ENCODE measurements at places on chromosomes 1 and 21. TPM values are rescaled to one million over a fixed set of nuclear protein-coding genes. Genes with fewer than 3 reads are reported as not detected.
A peak's percentile ranks its signal among the peaks of the same experiment; 100 is the strongest.

DNA sequence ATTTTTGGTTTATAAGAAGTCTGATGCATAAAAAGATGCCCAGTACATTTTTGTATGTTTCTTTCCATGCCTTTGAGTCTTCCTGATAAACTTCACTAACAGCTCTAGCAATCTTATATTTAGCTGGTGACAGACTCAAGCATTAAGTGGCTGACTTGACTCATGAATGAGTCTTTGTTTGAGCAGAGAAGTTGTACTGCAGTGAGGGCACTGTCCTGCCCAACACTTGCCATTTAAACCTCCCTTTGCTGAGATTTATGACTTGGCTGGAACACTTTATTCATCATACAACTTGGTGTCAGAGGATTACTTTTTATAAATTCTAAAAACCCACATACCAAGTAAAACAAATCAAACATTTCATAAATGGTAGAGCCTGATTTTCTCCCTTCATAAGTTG lies 14.6 kb upstream of the CAMSAP2 start:
- DNase-seq: no peak

DNA sequence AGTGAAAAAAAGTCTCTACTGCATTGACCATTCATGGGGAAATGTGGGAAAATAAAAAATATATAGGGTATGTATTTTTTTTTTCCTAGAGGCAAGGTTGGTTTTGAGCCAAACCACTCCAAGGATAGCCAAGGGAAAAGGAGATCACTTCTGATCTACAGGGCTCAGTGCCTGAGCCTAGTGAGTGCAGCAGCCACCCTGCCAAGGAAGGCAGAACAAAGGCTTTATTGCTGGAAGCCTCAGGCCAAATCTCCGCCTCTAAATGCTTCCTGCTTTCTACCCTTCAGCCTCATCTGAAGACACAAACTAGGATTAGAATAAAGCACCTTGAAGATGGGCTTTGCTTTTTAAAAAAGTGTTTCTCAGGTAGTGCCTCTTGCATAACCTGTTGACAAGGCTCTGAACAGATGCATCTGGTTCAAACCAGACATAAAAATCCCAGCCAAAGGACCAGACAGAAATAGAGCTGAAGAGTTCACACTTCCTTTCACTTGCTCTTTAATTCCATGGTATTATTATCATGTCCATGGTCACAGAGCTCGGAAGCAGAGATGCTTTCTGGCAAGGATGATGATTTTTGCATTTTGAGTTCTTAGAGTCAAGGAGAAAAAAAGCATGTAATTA lies 10.5 kb downstream of the C1orf115 start:
- no peak for DNase-seq

DNA sequence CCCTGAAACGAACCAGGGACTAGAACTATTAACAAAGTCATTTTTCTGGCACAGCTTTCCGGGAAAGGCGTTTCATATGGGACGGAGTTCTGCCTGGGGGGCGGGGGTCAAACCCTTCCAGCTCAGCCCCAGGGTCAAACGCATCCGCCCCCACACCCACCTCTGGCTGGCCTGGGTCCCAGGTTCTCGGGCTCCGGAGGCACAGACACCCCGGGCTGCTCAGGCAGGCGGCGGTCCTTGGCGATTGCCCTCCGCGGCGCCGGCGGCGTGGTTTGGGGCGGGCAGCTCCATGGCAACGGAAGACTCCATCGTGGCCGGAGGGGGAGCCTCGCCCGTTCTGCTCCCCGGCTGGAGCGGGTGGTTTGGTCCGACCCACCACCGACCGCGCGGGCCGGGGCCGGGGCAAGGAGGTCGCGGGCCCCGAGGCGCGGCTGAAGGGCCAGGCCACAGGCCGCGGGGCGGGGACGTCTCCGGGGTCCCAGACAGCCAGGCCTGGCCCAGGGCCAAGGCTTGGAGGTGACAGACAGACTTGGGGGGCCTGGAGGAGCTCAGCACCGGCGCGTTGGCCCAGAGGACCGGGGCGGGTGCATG lies at the start of gene CFAP74:
Gene CFAP74 (minus strand): TSS at position 246 of the 591 bp plus-strand sequence. CDS start 12,830 bp downstream, outside the sequence.
- DNase-seq: peak; percentile 10

DNA sequence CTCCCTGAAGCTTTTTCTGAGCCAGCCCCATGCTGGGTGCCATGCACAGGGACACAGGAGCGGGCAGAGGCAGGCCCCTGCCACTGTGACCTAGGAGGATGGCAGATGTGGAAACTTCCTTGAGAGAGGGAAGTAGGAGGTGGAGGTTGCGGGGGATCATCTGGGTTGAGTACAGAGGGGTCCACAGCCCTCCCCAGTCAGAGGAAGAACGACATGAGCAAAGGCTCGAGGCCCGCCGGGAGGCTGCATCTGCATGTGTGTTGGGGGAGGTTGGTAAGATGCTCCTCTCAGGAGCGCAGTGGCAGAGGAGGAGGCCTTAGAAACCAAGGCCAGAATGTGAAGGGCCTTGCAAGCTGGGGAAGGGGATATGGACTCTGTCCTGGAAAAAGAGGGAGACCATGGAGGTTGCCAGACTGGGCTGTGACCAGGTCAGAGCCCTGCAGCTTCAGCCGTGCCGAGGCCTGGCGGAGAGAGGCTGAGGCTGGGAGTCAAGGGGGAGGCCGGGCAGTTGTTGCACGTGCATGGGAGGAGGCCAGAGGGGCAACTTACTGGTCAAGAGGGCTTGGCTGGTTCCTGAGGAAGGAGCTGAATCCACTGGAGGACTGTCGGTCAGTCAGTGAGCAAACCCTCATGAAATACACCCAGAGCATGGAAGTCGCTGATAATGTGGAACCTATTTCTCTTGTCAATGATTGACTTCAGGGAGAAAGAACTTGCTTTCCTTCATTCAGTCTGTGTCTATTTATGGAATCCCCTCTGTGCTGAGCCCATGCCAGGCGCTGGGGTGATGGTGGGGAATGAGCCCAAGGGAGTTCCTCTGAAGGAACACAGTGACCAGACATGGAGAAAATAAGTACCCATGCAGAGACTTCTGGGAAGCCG lies 31.7 kb downstream of the A3GALT2 start:
- no peak for DNase-seq

DNA sequence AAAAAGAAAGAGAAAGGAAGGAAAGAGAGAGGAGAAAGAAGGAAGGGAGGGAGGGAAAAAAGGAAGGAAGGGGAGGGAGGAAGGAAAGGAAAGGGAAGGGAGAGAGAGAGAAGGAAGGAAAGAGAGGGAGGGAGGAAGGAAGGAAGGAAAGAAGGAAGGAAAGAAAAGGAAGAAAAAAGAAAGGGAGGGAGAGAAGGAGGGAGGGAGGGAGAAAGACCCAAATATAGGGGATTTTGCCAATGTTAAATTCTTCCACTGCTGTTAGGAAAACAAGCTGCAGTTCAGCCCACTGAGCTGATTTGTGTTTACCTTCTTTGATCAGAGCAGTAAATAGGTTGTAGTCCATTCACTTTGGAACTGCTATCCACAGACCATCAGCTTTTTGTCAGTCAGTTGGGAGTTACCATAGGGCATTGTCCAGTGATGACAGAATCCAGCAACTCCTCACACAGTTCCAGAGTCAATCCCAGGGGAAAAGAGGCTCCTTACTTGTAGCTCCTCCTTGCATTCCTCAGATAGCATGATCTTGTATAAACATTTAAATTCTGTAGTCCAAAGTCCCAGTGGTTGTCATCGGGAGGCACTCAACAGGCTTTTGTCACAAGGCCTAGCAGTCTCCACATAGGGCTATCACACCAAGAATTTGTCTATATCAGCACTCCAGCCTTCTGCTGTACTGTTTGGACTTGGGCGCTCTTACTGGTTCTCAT lies 13.5 kb upstream of the PPP1R8 start:
- DNase-seq: peak; percentile 91

GRCh38 chr1:245859493-245860114 lies 647.5 kb downstream of the SMYD3 start:
- peak; percentile 47 for DNase-seq

Gene FAM163A
- total RNA-seq: not detected

DNA sequence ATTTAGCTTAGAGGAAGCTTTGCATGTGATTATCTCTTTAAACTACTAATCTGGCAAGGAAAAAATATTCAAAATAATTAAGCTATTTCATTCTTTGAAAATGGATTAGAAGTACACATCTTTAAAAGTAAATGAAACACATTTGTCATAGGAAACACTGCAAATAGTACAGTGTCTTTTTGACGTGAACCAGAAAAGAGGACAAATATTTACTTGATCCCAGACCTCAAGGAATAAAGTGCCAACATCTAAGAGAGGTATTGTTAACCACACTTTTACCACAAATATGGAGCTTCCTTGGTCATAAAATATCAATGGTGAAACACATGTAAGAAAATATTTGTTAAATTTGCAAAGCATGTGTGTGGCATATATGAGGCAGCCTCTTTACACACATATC lies 159.9 kb downstream of the SNX7 start:
- DNase-seq: no peak

GRCh38 chr1:53296117-53296749 lies 31.6 kb downstream of the LRP8 start:
- DNase-seq: no peak

- peak; percentile 96 for DNase-seq
Observed at GRCh38 chr1:228150461-228151179, 890 bp downstream of the GJC2 start.

Gene ZNF691
- 7.4 TPM for total RNA-seq
